Foreskin keratinocyte (primary cell): ENCODE measurements at places on chromosomes 12 and 14.
A peak's percentile ranks its signal among the peaks of the same experiment; 100 is the strongest.

GRCh38 chr14:98512501-98513251 lies 759.3 kb downstream of the BCL11B start:
- no peak for DNase-seq

DNA sequence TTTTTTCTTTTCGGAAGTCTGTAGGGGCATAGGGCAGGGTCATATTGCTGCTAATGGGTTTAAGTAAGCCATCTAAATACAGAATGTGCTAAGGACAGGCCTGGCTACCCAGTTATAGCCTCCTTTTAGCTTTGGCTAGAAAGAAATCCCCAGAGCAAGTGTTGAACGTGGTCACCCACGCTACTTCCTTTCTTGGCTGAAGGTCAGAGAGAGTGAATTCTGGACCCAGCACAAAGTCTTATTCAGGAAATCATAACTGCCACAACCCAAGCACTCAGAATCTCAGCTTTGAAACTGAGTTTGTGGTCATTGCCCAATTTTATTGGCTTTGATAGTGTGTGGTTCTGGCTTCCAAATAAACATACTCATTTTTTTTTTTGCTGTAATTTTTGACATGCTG lies 542.1 kb upstream of the ATP2B1 start:
- DNase-seq = no peak

GRCh38 chr12:101076921-101077320 lies 133.1 kb downstream of the SLC5A8 start:
- no peak for DNase-seq

DNA sequence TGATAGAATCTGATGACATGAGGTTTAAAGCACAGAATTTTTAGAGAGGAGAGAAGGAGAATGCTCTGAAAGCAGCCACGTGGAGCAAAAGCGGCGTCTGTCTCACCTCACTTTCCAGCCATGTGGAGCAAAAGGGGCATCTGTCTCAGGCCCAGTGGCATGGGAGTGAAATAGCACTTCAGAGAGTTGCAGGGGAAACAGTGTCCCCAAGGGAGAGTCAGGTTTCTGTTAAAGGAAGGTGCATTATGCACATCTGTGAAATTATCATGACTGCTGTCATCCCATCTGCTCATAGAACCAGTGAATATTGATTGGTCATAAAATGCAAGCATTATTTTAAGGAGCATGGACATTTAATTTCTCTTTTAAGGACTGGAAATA lies 124.0 kb downstream of the BICD1 start:
- no peak for DNase-seq

- peak; percentile 48 for DNase-seq
Observed at GRCh38 chr12:31728289-31728916, 418 bp downstream of the AMN1 start.

- DNase-seq = no peak
Observed at GRCh38 chr12:126093908-126094307, 1028.7 kb downstream of the AACS start.

- DNase-seq = no peak
Observed at GRCh38 chr12:6869049-6870021, 2.0 kb downstream of the TPI1 start.

- no peak for DNase-seq
Observed at GRCh38 chr12:50477241-50477832, 27.4 kb upstream of the DIP2B start.

DNA sequence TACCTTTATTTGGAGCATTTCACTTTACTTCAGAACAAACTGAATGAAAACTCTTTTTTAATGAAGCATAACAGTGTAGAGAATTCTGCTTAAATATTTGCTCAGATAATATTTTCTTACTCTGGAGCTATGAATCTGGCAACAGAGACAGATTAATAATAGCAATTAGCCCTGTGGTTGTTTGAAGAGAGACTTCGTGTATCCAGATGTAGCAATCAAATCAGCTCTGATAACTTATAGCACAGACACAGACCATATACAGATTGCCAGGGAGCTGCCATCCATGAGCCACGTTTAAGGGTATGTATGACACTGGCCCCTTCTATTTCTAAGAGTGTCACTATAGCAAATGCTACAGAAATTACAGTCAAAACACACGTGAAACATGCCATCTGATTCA lies 146.6 kb downstream of the EXOC5 start:
- DNase-seq = no peak

DNA sequence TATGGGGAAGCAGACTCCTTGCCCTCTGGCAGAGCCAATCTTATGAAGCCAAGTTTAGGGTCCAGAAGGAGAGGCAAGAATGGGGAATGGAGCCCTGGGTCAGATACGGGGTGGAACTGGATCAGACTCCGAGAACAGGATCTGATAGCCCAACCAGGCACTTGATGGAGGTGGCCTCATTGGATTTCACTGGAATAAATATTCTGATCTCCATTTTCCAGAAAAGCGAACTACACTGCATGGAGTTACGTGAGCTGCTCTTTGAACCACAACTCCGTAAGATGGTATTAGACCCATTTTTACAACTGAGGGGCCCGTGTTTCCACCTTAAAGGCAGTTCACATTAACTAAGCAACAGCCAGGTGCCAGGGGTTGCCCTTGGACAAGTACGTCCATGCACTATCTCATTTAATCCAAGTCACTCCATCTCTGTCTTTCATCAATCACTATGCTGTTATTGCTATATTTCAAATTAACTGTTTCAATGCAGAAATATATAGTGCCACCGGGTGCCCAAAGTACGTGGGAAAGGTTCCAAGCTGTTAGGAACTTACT lies 155.2 kb downstream of the BCL11B start:
- no peak for DNase-seq

DNA sequence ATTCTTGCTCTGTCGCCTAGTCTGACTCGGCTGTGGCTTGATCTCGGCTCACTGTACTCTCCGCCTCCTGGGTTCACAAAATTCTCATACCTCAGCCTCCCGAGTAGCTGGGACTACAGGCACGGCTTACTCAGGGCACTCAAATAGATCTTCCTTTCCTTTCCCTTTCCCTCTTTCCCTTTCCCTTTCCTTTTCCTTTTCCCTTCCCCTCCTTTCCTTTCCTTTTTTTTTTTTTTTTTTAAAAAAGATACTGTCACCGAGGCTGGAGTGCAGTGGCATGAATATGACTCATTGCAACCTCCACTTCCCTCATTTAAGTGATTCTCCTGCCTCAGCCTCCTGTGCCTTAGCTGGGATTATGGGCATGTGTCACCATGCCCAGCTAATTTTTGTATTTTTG lies 86.0 kb downstream of the AEBP2 start:
- DNase-seq = no peak

DNA sequence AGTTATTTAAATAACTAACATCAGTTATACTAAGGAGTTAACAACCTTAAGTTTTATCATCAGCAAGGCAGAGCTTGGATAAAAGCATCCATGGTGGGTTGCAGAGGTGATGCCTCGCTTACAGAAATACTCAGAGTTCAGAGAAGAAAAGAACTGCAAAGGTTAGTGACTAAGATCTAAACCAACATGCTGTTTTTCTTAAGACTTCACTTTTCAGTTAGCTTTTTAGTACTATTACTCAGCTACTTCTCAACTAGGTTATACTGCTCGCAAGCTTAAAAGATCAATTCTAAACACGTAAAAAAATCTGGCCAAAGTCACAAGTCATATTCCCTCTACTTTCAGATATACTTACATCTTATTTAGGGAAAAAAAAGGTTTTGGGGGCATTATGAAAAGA lies 2.8 kb downstream of the PPP1CC start:
- DNase-seq = no peak

GRCh38 chr12:132469423-132469822 lies 20.5 kb upstream of the FBRSL1 start:
- DNase-seq = no peak

GRCh38 chr12:106190581-106190980 lies 51.8 kb upstream of the NUAK1 start:
- no peak for DNase-seq

GRCh38 chr14:101839236-101839635 lies 77.7 kb downstream of the PPP2R5C start:
- DNase-seq = no peak

GRCh38 chr14:61841145-61841544 lies 78.9 kb downstream of the SNAPC1 start:
- no peak for DNase-seq

GRCh38 chr12:100718187-100718586 lies 76.4 kb upstream of the ANO4 start:
- DNase-seq = no peak

DNA sequence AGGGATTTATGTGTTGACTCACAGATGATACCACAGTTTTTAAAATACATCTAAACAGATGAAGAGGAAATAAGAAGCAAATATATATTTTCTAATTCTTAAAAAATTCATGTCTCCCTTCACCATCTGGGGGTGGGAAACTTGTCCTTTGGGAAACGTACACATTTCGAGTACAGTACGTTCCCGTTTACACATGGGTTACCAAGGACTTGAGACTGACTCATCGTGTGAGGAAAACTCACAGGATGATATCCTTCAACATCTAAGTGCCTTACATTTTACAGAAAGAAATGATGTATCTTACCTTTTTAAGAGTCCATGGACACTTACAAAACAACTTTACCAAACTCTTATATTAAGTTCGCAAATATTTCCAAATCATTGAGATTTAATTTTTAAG lies 16.0 kb upstream of the FBLN5 start:
- no peak for DNase-seq

DNA sequence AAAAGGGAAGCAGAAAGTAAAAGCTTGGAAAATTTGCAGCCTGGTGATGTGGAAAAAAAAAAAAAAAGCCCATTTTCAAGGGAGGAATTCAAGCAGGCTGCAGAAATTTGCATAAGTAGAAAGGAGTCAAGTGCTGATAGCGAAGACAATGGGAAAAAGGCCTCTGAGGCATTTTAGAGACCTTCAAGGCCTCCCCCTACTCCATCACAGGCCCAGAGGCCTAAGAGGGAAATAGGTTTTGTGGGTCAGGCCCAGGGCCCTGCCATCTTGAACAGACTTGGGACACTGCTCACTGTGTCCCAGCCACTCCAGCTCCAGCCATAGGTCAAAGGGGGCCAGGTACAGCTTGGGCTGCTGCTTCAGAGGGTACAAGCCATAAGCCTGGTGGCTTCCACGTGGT lies 13.8 kb upstream of the PRKD1 start:
- DNase-seq = no peak

DNA sequence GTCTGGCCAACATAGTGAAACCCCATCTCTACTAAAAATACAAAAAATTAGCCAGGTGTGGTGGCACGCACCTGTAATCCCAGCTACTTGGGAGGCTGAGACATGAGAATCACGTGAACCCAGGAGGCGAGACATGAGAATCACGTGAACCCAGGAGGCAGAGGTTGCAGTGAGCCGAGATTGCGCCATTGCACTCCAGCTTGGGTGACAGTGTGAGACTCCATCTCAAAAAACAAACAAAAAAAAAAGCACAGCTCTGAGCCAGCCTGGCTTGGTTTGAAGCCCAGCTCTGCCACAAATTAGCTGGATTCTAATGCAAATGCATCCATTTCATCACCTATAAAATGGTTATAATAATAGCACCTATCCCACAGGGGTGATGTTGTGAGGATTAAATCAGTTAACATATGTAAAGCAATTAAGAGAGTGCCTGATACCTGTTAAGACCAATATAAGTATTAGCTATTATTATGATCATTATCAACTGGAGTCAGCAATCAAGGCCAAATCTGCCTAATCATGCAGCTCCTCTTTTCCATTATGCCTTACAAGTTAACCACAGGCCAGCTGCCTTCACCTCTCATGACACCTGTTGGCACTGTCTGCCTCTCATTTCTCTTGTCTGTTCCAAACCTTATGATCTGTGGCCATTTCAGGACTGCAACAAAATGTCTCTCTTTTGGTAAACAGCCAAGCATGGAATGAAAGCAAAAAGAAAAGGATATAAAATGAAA lies 2.1 kb downstream of the GNPTAB start:
- no peak for DNase-seq

GRCh38 chr12:112546996-112547395 lies 128.2 kb downstream of the PTPN11 start:
- DNase-seq = no peak

GRCh38 chr12:42128888-42129287 lies 15.8 kb downstream of the GXYLT1 start:
- no peak for DNase-seq

- no peak for DNase-seq
Observed at GRCh38 chr12:120538281-120539156, 4.4 kb downstream of the RNF10 start.

DNA sequence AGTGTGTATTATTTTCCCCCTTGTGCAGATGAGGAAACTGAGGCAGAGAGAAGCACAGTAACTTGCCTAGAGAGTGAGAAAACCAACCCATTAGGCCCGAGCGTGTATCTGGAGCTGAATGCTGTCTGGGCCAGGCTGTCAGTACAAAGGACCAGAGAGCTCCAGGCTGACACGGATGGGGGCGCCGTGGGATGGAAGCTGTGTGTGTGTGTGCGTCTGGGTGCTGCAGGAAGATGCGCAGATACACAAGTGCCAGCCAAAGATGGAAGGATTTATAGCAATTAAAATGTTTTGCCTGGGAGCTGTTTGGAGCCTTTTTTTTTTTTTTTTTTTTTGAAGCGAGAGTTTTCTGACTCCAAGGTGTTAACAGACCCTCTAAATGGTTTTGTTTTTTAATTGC lies 53.7 kb upstream of the GPATCH2L start:
- no peak for DNase-seq

DNA sequence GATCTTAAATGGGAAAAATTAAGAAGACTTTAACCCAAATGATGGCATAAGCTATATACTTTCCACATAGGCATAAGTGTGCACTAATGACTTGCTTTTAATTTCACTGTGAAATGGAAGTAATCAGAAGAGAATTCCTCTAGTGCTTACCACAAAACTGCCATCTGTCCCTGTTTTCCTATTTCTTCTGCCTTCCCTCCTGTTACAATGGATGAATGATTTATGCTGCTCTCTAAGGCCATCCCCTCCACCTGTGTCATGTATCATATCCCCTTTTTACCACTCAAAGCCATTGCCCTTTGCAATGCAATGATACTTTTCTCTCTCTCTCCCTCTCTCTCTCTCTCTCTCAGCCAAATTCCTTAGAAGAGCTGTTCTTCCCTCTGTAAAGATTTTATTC lies 109.1 kb downstream of the C12orf50 start:
- DNase-seq = no peak

- DNase-seq = no peak
Observed at GRCh38 chr12:108831309-108831991, 25.9 kb downstream of the SSH1 start.

DNA sequence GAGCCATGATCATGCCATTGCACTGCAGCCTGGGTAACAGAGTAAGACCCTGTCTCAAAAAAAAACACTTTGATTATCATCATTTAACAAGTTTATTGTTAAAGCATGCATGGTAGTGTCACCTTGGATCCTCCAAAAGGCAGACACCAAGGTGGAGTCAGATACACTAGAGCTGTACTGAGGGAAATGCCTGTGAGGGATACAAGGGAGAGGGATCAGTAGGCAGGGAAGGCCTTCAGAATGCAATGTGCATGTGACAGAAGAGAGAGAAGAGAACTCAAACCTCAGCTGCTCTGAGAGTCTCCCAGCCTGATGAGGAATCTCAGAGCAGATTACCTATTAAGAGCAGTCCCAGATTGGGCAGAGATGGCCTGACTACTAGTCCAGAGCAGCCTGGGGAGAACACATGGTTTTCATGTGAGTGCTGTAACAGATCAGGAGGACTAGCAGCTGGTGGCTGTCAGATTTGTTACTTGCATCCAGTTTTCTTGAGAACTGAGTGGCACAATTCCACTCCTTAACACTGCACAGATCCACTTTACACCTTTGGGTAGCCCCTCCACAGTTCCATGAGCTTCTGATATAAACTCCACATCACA lies 38.0 kb upstream of the A2ML1 start:
- DNase-seq = no peak

- peak; percentile 29 for DNase-seq
Observed at GRCh38 chr14:28142400-28143015, 624.1 kb upstream of the FOXG1 start.
